Left renal pelvis (tissue), 4 donors: ENCODE measurements at places on chromosomes 16 and 17. TPM values are rescaled to one million over a fixed set of nuclear protein-coding genes. Genes with fewer than 3 reads are reported as not detected.

DNA sequence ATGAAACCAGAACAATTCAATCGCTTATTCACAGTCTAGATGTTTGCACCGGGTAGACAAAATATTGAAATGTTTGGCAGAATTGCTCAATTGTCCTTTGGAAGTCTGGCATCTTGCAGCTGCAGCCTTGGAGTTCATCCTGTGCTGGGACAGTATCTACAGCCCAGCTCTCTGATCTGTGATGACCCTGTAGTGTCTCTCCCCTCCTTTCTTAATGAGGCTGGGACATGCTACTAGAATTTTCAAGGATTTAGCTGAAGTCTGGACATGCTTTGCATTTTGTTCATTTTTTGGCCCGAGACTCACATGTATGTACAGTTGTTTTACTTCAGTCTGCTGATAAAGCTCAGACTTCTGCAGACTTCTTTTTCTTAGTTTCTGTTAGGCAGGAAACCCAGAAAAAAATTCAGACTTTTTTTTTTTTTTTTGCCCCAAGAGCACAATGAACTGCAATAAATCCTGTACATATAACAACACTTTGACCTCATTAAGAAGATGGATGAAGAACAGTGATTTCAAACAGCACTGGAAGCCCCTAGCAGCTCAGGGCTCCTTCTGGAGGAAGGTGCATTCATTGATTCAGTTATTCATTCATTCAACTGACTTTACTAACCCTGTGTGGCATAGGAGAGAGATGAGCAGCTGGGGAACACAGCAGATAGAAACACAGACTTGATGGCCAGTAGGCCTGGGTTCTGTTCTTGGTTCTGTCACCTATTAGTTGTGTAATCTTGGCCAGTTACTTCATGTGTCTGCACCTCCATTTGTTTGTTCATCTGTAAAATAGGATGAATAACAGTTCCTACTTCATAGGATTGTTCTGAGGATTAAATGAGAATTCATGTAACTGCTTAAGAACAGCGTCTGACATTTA lies 210.0 kb downstream of the MAP2K4 start:
- no peak for DNase-seq

DNA sequence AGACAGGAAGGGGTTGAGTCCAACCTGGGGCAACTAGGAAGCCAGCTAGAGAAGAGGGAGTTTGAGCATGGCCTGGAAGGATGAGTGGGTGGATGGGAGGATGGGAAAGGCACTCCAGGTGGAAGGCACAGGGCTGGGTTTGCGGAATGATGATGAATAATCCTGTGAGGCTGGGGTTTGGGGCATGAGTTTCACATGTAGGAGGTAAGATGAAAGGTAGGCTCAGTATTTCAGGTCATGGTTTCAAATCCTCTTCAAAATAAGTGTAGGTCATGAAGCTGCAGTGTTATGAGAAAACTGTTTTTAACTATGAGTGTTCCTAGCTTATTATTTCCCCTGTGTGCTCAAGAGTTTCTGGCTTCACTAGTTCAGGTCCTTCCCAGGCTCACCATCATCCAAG lies 130.3 kb downstream of the SKAP1 start:
- DNase-seq = no peak

GRCh38 chr17:35870906-35871819 lies 2.5 kb upstream of the HEATR9 start:
- DNase-seq = no peak

- no peak for DNase-seq
Observed at GRCh38 chr16:4519274-4520058, 19.1 kb downstream of the CDIP1 start.

- no peak for DNase-seq
Observed at GRCh38 chr17:42061646-42062487, 11.5 kb upstream of the C17orf113 start.

DNA sequence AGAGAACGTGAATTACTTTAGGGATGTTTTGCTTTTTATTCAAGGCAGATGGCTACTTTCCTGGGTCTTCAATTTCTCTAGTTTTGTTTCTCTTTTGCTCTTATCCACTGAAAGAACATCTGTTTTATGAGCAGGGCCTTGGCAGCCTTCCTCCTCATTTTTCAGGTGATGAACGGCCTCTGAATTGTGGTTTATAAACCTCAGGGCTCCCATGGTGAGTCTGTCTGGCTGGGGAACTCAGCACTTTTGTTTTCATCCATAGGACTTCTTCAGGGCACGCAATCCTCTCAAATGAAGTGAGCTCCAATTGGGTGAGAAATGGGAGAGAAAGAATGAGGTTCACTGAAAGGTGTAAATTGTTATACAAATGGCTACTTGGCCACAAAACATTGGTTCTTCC lies 186.4 kb upstream of the ERCC4 start:
- no peak for DNase-seq

DNA sequence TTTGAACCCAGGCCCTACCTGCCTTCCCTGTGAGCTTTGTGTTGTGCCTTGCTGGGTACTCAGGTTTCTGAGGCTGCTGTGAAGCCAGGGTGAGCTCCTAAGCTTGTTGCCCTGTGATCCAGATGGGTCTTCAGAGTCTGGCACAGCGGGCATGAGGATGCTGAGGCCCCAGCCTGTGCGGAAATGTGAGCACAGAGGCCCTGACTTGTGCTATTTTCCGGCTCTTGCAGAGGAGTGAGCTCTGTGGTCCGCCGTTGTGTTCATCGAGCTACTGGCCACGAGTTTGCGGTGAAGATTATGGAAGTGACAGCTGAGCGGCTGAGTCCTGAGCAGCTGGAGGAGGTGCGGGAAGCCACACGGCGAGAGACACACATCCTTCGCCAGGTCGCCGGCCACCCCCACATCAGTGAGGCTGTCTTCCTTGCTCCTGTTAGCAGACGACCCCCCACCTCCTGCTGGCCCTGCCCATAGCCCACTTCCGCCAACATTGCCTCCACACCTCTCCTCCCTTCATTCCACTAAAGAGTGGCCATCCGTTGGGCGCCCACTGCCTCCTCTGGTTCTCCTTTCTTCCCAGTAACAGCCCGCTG lies 2.7 kb downstream of the PHKG2 start:
- no peak for DNase-seq

- no peak for DNase-seq
Observed at GRCh38 chr16:79287424-79287917, 313.1 kb downstream of the MAF start.

GRCh38 chr16:49698931-49699840 lies 156.7 kb downstream of the ZNF423 start:
- no peak for DNase-seq

- no peak for DNase-seq
Observed at GRCh38 chr16:72987480-72987901, 60.4 kb downstream of the ZFHX3 start.

DNA sequence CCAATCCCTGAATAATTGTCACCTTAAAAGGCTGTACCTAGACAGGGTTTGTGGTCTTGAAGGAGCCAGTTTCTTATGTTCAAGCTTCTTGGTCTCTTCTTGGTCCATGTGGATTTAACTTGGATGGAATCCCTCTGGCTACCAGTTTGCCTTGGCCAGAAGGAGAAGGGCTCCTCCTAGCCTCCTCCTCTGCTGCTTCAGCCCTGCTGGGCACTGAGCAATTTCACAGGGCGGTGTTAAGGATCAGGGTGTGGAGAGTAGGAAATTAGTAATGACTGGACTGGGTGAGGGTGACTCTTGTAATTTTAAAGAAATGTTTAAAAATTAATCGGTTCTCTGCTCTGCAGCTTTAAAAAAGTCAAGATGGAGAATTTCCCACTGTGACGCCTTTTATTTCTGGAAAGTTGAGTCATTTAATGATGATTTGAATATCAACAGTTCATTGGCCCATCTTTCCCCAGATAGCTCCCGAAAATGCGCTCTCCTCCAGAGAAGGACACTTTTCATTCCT lies 96.4 kb downstream of the MSI2 start:
- no peak for DNase-seq

- no peak for DNase-seq
Observed at GRCh38 chr17:48873209-48873608, 19.4 kb upstream of the ATP5MC1 start.

GRCh38 chr17:78383725-78384471 lies 5.4 kb downstream of the PGS1 start:
- DNase-seq = no peak

- no peak for DNase-seq
Observed at GRCh38 chr17:29977836-29978235, 36.4 kb downstream of the EFCAB5 start.

GRCh38 chr16:260326-260725 lies 15.4 kb downstream of the RGS11 start:
- DNase-seq = no peak

DNA sequence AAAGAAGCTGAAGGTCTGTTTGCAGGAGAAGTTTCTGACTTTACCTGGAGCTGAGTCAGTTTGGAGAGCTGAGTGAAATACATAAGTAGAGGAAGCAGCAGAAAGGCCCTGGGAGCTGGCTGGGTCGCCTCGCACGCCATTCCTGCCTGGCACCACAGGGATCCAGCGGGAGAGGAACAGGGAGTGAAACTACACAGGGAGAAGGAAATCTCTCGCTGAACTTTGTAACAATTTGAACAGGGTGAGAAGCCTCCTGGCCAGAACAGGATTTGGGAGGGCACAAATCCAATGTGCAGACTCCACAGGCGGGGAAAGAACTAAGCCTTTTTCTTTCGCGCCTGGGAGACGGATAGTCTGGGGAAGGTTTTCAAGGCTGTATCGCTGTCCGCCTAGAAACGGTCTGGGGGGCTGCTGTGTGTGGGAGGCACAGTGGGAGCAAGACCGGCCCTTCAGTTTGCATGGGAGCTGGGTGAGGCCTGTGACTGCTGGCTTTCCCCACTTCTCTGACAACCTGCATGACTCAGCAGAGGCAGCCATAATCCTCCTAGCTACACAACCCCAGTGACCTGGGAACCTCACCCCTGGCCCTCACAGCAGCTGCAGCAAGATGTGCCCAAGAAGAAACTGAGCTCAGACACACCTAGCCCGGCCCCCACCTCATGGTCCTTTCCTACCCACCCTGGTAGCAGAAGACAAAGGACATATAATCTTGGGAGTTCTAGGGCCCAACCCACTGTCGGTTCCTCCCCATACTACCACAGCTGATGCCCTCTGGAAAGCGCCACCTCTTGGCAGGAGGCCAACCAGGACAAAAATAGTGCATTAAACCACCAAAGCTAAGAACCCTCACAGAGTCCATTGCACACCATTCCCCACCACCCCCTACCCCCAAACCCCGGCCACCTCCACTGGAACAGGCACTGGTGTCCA lies 778.6 kb downstream of the KCNJ2 start:
- DNase-seq = no peak

GRCh38 chr16:17177959-17178905 lies 292.5 kb downstream of the XYLT1 start:
- no peak for DNase-seq

DNA sequence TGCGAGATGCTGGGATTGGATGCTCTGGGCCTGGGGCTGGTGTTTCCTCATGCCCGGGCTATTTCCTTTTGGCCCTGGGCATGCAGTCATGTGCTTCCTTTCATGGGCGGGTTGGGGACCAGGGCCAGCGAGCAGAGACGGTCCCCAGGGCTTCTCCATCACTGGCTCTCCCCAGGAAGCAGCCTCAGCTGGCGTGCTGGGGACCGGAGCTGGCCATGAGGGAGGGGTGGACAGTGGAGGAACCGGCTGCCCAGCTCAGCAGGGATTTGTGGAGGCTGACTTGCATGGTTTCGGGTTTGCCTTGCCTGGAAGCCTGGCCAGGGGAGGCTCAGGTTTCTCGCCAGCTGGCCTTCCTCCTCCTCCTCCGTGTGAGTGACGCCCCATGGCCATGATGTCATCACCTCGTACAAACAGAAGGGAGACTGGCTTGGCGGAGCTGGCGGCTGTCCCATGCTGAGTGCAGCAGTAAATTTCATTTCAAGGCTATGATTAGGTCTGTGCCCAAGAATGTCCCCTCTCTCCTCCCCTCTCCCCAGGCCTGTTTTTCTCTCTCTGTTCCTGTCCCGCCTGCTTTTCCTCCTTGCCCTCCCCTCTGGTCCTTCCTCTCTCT lies 8.9 kb upstream of the TIMP2 start:
- peak; percentile 83 for DNase-seq

GRCh38 chr16:49459953-49460735 lies 86.5 kb downstream of the C16orf78 start:
- DNase-seq = no peak

DNA sequence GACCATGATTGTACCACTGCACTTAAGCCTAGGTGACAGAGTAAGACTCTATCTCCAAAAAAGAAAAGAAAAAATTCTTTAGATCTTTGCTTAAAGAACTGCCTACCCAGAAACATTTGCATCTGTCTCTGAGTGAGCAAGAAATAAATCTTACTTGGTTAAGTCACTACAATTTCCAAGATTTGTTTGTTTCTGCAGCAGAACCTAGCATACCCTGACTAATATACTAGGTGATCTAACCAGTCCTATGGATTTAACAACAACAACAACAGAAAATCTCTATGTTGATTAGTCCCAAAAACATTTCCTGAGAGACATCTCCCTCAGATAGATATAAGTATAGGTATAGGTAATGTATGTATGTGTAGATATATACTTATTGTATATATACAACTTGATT lies 549.3 kb upstream of the PSMD7 start:
- DNase-seq = no peak

- DNase-seq = no peak
Observed at GRCh38 chr17:39863244-39863917, 731 bp downstream of the IKZF3 start.

DNA sequence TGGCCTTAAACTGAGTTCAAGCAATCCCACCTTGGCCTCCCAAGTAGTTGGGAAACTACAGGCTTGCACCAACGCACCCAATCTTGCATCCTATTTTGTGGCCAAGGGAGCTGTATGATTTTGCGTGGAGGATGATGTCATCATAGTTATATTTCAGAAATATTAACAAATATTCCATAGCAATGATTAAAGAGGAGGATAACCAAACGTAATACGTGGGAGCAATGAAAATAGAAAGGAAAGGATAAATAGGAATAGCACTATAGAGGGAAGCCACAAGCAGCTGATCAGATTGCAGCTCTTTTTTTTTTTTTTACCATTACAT lies 2.2 kb upstream of the YWHAE start:
- no peak for DNase-seq

DNA sequence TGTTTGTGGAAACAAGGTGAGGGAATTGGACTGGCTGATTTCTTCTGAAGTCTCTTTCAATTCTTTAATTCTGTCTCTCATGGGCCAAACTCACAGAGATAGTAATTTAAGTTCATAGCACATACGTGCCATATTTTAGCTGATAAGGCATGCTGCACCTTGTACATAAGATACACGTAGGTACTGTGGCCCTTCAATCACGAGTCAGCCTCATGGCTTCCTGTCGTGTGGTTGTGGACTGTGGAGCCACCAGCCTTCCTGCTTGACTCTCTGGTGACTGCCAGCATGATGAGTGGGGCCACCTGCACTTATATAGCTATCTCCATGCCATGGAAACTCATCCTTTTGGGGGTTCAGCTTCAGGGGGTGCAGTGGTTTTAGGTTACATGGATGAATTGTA lies 25.1 kb downstream of the KSR1 start:
- no peak for DNase-seq

P2RX5 gene
- 1.3 TPM for polyA plus RNA-seq

CACNG5 gene
- polyA plus RNA-seq = not detected

SLC6A2 gene
- 1.2 TPM for polyA plus RNA-seq

MMP2 gene
- 364 TPM for polyA plus RNA-seq

IRF8 gene
- 6.4 TPM for polyA plus RNA-seq

CA4 gene
- 58.5 TPM for polyA plus RNA-seq

VAC14 gene
- polyA plus RNA-seq = 37.2 TPM

NKD1 gene
- polyA plus RNA-seq = 12.4 TPM

MTMR4 gene
- 30.3 TPM for polyA plus RNA-seq

KRTAP4-5 gene
- not detected for polyA plus RNA-seq

ABAT gene
- 47.8 TPM for polyA plus RNA-seq

GAS7 gene
- 14.1 TPM for polyA plus RNA-seq

IL17C gene
- not detected for polyA plus RNA-seq

PIPOX gene
- 10.6 TPM for polyA plus RNA-seq

PRSS53 gene
- polyA plus RNA-seq = 1.1 TPM
